Endodermal cell (in vitro differentiated cells): ENCODE measurements at places on chromosomes 3 and 15.

DNA sequence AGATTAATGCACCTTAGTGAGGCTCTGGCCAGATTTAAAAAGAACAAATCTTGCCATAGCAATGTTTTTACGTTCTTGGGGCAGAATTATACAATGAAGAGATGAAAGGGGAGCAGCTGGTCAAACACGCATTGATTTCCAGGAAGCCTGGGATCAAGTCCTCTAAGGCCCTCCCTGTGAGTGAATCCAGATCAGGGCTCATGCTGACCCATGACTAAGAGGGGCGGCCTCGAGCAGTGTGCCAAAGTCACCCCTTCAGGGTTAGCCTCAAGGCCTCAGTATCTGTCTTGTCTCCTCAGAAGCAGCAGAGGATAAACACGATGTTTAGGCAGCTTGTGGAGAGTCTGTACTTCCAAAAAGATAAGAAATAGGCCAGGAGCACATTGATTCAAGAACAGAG is 9.3 kb upstream of the RBP1 start:
- DNase-seq, result no peak

- no peak for DNase-seq
Measured at GRCh38 chr3:1406250-1406649, 313.4 kb downstream of the CNTN6 start.

DNA sequence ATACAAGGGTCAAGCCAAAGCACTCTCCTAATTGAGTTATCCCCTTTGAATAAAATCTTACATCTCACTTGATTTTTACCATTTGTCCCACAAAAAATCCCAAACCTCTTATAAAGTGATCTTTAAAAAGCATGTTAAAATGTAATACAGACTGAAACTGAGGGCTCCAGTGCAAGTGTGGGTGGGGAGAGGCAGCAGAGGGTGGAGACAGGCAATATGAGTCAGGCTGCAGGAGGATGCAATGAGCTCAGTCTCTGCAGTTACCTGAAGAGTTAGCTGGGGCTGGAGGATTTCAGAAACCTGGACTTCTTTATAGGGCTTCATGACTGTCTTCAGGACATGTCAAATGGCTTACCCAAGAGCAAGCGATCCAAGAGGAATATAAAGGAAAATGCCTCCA is 14.2 kb upstream of the COLQ start:
- DNase-seq, result no peak

DNA sequence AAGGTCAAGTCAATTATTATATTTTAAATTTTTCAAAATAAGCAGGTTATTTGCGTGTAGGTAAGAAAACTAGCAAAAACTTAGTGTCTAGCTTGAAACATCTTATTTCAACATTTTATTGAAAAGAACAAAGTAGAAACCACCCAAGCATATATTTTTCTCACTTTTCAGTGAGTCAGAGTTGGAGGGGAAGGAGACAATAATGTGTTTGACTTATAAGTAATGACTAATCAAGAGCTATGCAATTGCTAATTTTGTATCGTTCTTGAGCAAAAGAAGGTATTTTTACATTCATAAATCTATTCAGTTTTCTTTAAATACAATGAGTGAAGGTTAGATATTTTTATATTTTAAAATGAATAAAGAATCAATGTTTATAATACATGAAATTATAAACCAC is 54.4 kb upstream of the P2RY1 start:
- no peak for DNase-seq

DNA sequence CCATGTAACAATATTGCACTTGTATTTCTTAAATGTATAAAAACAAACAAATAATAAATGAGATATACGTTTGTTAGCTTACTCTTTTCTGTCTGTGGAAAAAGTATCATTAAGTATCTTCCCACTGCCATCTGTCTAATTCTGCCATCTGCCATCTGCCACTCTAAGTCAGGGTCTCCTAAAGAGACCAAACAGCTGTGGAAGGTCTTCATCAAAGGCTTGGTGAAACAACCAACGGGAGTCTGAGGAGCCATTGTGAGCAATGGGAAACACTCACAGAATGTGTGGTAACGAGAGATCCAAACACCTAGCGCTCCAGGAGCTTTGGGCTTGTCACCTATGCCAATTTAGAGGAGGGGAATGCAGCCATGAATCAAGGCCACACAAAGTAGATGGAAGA is 28.7 kb upstream of the PFN2 start:
- DNase-seq, result no peak
